ENCODE measurements at places on chromosomes 3 and 15.

- no peak for DNase-seq
Measured at GRCh38 chr3:182486463-182486862, 306.8 kb upstream of the ATP11B start.

GRCh38 chr15:61225614-61226013 is 3.5 kb downstream of the RORA start:
- no peak for DNase-seq

GRCh38 chr3:30145281-30145680 is 461.1 kb upstream of the TGFBR2 start:
- no peak for DNase-seq

DNA sequence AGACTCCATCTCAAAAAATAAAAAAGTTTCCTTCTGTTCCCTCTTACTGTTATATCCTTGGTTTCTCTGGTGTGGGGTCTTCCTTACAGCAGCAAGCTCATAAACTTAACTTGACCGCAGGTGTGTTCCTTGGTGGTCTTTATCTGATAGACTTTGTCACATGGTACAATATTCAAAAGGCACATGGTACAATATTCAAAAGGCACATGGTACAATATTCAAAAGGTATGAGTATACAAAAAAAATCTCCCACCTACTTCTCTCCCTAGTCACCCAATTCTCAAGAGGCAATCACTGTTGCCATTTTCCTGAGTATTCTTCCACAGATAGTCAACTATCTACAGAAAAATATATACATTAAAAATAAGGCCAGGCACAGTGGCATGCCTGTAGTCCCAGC is 4.5 kb downstream of the PGBD4 start:
- no peak for DNase-seq

GRCh38 chr3:146449613-146450012 is 19.7 kb downstream of the PLSCR2 start:
- no peak for DNase-seq
